ENCODE measurements at places on chromosomes 3 and 15. TPM values are rescaled to one million over a fixed set of nuclear protein-coding genes. Genes with fewer than 3 reads are reported as not detected.

CACNA2D3 gene
- total RNA-seq: not detected

ACY1 gene
- total RNA-seq: 46.6 TPM

CLRN1 gene
- not detected for total RNA-seq

P2RY1 gene
- total RNA-seq: 1.1 TPM

SERPINI2 gene
- not detected for total RNA-seq

GATM gene
- 0.44 TPM for total RNA-seq

FBN1 gene
- 481 TPM for total RNA-seq

CFAP100 gene
- not detected for total RNA-seq

NLGN1 gene
- 20.1 TPM for total RNA-seq

GREM1 gene
- total RNA-seq: 684 TPM

IREB2 gene
- 23.4 TPM for total RNA-seq

GUCA1C gene
- not detected for total RNA-seq

TMEM39A gene
- total RNA-seq: 99.8 TPM

THAP10 gene
- total RNA-seq: 4.6 TPM

ISL2 gene
- total RNA-seq: 0.12 TPM

All from uterine smooth muscle cell (primary cell).